Effector CD8-positive, alpha-beta T cell (primary cell): ENCODE measurements at places on chromosomes 16 and 17.

DNA sequence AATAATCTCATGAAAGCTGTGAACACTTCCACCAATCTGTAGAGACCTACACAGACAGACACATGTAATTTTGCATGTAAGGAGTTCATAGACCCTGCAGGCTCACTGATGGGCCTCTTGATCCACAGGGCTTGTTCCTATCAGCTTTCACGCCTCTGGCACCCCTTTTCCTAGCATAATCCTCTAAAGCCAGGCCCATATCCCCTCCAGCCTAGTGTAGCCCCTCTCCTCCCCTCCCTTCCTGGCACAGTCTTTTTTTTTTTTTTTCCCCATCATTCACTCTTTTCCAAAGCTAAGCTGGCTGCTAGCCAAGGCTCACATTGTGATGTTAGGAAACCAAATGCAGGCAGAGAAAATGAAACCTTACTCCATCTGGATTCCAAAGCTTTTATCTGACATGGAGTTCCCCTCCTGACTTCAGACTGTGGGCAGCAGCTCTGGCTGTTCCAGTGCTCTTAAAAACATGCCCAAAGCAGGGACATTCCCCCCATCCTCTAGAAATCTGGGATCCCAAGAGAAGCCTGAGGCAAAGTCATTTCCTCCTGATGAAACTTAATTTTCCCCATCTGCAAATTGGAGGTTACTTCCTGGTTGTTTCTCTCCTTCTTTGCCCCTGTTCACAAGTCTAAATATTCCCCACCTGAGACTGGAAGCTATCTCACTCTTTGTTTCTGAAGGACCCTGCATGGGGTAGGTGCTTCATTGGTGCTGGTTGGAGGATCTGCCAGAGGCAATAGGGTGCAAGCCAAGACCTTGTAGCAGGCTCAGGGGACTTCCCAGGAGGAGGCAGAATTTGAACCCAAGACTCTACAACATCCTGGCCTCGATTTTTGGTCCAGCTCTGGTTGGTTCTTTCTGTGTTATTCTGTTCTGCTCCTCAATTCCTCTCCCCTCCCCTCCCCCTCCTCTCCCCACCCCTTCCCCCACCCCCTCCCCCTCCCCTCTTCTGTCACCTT is 9.9 kb upstream of the CCL5 start:
- no peak for DNase-seq

GRCh38 chr17:40290629-40291280 is 3.1 kb downstream of the CDC6 start:
- DNase-seq = no peak

GRCh38 chr17:57499648-57500049 is 243.3 kb downstream of the MSI2 start:
- no peak for DNase-seq

DNA sequence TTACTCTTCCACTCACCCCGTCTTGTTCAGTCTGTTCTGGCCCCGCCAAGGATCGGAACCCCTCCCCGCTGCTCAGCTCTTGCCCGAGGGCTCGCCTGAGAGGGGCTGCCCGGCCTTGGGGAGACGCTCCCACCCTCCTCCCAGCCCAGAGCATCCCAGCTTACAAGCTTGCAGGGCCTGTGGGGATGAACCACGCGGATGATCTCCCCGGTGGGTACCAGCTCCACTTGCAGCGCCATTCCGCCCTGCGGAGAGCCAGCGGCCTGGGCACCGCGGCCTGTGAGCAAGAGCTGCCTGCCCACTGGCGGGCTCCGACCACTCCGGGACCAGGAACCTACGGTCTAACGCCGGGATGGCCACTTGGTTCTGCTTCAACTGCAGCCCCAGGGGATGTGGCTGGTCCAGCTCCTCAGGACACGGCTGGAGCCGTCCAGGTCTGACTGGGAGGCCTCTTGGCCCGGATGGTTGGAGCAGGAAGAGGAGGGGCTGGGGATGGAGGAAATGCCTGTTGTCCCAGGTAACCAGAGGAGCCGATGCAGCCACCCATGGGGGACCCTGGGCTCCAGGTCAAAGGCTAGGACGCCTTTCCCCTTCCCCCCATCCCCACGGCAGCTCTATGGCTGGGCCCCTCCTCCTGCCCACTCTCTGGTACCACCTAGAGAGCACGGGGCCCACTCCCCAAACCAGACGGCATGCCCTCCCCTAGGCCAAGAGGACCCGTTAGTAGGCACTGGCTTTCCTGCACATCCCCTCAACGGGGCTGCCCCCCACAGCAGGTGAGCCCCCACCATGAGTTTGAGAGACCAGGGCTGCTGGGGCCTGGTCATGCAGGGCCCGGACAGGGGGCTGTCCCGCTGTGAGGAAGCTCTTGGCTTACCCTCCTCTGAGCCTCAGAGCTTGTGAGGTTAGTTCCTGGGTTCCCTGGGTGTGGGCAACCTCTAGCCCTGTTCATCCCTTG is at the start of gene MYO1C:
Gene MYO1C (minus strand): TSS at position 438 of the 958 bp plus-strand sequence. CDS start 199 bp downstream, at position 239.
- no peak for DNase-seq

DNA sequence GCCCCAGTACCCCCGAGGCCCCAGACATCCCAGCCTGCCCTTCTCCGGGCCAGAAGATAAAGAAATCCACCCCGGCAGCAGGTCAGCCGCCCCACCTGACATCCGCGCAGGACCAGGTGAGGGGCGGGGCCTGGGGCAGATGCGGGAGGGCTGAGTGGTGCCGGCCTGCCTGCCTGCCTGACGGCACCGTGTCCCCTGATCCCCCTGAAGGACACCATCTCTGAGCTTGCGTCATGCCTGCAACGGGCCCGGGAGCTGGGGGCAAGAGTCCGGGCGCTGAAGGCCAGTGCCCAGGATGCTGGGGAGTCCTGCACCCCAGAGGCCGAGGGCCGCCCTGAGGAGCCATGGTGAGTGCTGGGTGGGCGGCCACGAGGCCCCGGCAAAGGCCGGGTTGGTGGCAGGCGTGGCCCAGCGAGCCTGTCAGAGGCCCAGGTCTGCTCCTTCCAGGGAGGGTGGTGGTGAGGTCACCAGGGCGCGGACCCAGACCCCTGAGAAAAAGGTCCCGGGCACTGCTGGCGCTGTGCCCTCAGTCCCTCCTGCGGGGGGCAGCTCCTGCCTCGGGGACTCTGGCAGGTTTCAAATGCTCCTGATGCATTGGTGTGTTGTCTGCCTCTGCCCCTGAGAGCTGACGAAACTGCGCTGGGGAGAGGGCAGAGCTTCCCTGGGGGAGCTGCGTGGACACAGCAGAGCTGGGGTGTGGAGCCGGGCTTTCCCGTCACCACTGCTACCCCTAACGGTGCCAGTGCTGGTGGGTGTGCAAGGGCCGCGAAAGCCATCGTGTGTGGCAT is 1.2 kb downstream of the CDT1 start:
- no peak for DNase-seq

DNA sequence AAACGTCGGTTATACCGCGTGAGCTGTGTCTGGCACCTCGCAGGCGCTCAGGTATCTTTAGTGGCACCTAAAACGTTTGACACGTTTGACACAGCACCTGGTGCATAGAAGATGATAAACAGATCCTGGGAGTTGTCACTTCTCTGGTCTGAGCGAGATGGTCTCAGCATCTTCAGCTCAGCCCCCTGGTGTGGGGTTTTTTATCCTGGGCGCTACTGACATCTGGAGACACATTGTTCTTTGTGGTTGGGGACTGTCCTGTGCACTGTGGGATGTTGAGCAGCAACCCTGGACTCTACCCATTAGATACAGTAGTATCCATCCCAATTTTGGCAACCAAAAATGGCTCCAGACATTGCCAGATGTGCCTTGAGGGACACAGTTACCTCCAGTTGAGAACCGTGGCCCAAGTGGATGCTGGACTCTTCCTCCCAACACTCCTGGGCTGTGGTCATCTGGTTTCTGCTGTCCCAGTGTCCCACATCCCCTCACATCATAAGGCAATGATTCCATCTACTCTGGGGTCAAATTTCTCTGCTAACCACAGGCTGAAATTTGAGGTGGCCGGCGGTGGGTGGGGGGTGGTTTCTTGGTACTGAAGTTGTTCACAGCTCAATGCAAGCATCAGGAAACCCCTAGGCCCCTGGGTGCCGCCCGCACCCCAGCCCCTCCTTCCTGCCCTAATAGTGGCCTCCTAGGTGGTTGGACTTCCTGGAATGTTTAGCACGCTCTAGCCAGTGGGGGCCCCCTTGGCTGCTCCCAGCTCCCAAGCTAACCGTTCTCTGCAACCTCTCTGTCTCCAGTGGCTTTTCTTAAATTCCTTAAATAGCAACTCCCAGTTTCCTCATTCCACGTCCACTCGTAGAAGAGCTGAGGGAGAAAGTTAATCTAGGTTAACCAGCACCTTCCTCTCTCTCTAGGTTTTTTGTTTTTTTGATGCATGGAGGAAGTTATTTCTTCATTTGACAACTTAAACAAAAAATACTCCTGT is 124.8 kb downstream of the ABCC1 start:
- no peak for DNase-seq

- DNase-seq = no peak
Measured at GRCh38 chr17:38611872-38612376, 6.2 kb upstream of the SRCIN1 start.

DNA sequence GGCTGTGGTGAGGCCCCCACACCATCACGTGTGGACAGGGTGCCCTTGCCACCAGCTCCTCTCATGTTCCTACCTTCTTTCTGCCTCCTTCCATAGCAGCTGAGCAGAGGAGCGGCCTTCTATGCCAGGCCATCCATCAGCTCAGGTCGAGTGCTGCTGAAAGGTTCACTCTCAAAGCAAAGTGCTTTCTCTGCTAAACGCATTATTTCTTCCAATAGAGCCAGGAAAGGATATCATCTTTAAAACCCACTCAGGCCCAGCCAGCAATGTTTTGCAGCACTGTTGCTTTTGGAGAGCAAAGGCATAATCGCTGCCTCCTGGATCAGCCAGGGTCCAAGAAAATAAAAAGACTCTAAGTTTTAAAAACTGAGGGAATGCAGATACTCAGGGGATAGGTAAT is 54.9 kb upstream of the GPRC5B start:
- DNase-seq = no peak

- DNase-seq = no peak
Measured at GRCh38 chr16:78291604-78292003, 192.2 kb downstream of the WWOX start.

- peak; percentile 50 for DNase-seq
Measured at GRCh38 chr17:17849845-17850373, 13.1 kb upstream of the SREBF1 start.

GRCh38 chr16:11869353-11870228 is 18.2 kb upstream of the RSL1D1 start:
- no peak for DNase-seq

- DNase-seq = no peak
Measured at GRCh38 chr16:85307552-85308364, 195.5 kb upstream of the CIBAR2 start.

DNA sequence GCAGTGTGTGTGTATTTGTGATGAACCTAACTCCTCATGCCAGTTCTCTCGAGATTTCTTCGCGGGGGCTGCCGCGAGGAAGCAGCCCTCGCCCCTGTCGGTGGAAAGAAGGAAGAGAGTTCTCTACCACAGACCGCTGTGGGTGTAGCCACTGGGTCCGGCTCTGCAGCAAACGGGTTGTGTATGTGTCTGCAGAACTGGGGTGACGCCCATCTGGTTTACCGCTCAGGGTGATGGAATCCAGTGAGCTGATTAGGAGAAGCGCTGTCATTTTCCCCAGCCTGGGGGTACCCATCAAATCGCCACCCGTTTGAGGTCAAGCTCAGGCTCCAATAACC is 7.7 kb downstream of the CORO6 start:
- no peak for DNase-seq

DNA sequence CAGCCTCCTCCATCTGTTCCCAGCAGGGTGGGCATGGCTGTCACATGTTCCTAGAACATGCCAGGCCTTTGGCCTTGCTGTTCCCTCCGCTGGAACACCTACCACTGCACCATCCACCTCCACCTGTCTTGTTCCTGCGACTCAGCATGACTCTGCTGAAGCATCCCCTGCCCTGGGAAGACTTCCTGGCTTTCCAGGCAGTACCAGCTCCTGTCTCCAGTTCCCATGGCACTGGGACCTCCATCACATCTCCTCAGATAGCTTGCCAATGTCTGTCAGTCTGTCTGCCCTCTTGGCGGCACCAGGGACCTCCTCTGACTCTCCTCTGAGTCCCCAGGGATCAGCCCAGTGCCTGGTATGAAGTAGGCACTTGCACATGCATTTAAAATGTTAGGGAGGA is 15.7 kb downstream of the PDP2 start:
- no peak for DNase-seq

DNA sequence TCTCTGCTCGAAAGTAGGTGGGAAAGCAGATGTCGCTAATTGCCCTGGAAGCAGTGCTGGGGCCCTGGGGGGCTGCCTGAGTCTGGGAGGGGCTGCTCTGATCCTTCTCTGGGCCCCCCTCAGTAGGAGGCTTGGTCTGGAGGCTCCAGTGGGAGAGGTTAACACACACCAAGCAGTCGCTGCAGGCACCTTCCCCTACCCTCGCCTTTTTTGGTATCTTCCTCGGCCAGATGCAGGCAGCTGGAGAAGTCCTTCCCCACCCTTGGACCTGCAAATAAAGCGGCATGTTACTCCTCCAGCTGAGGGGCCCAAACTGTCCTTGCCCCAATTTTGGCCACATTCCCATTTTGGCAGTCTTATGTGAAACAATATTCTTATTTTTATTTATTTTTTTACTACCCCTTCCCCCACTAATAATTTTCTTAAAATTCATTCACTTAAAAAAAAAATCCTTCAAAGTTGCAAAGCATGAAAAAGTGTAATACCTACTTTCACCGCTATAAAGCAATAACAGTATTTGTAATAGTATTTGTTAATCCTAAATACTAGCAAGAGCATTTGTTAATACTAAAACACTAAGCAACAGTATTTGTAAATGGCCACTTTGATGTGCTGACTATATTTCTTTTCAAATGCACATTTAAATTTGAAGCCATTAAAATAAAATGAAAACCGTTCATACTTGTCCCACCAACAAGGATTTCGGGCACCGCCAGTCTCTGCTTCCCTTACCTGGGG is 15.0 kb downstream of the C16orf46 start:
- no peak for DNase-seq

- peak; percentile 61 for DNase-seq
Measured at GRCh38 chr17:49694847-49695697, 12.7 kb downstream of the SLC35B1 start.

GRCh38 chr16:67865318-67865717 is 7.5 kb upstream of the EDC4 start:
- DNase-seq = no peak

- DNase-seq = no peak
Measured at GRCh38 chr16:63005356-63005755, 969.1 kb upstream of the CDH8 start.

- DNase-seq = no peak
Measured at GRCh38 chr17:79041041-79041570, 17.1 kb downstream of the C1QTNF1 start.

DNA sequence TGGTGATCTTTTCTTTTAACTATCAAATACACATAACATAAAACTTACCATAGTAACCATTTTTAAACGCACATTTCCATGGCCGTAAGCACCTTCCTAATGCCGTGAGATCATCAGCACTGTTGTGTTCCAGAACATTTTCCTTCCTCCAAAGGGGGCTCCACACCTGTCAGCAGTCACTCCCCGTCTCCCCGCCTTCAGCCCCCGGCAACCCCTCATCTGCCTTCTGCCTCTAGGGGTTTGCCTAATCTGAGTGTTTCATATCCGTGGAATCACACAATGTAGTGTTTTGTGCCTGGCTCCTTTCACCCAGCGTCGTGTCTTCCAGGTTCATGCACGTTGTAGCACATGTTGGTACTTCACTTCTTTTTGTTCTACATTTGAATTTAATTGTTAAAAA is 350.1 kb upstream of the TNRC6C start:
- no peak for DNase-seq
